ENCODE measurements at places on chromosomes 12 and 14.

GRCh38 chr14:89388853-89389252 lies 28.2 kb downstream of the FOXN3 start:
- DNase-seq, result no peak

DNA sequence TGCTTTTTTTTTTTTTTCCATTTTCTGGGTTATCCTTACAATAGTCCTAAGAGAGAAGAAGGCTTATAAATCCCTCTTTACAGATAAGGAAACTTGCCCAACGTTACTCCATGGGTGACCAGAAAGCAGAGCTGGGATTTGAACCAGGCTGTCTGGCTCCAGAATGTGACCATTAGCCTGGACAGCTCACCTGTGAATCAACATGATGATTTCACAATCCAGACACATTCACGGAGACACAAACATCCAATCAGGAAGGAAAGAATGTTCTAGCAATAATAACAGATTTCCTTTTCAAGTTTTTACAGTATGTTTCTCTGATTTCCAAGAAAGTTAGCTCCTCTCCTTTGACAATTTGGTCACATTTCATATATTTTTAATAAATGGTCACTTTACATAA lies 118.3 kb downstream of the GALC start:
- DNase-seq, result no peak

DNA sequence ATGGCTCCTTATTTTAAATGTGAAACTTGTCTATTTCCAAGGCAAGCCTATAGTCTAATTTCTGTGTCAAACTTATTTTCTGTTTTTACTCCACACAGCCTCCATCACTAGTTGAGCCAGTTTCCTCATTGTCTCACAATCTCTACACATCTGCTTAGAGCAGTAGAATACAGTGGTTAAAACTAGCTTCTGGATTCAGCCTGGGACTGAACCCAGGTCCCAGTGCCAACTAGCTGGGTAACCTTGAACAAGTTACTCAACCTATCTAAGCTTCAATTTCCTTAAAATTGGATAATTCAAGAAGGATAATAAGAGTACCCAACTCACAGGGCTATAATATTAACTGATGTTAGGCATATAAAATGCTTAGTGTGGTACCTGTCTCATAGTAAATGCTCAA lies 304.7 kb upstream of the NPAS3 start:
- no peak for DNase-seq

DNA sequence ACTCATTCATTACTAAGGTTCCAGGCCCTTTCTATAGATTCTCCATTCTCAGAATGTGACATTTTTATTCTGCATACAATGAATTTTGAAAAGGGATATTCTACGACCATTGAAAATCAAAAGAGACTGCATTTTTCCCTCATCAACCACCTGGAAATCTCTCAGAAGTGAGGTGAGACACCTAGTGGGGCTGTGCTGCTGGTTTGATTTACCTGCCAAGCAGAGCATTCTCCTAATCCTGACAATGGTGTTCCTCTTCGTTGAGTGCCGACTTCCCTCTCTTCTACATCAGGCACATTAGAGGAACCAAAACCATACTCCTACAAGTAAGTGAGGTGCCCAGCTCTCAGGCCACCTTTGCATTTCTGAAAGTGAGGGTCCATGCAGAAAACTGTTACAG lies 14.9 kb downstream of the CKB start:
- no peak for DNase-seq

GRCh38 chr12:8628731-8629130 lies 16.1 kb upstream of the AICDA start:
- no peak for DNase-seq

GRCh38 chr14:73339206-73339605 lies 101.9 kb downstream of the PAPLN start:
- no peak for DNase-seq

DNA sequence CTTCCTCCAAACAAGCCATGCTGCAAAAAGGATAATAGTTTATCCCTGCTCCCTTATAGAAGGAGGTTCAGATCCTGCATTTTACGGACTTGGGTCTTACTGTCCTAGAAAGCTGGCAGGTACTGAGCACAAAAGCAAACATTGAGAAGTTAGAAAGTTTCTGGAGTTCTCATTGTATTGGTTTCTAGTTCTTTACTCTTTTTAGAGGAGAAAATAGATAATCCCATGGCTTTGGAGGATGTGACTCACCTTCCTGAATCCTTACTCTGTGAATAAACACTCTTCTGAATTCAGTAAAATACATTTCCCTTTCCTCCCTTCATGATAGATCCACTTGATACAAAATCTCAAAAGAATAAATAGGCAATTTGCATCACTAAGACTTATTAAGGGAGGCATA lies 188.9 kb downstream of the NPAS3 start:
- no peak for DNase-seq

DNA sequence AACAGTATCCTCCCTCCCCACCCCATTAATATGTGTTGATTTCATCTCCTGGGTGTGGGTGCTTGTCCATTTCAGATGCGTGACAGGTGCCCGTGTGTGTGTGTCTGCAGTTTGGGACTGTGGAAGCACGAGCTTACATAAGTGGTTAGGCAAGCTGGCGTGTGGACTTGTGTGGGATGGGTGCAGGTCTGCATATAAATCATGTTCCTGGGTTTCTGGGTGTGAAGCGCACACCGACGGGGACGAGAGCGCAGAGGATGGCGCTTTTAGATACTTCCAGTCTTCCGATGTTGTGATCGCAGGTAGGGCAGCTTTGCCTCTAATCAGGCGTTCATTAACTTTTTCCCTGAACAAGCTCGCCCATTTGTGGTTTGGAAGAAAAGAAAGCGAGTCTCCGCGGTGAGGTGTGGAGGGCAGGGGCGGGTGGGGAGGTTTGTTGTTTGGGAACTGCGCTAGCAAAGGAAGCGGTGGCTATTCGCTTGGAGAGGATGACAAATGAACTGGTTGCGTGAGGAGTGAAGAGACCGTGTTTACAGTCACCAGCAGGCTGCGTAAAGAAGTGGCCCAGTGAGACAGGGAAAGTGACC lies 865 bp downstream of the RGS6 start:
- DNase-seq, result no peak

DNA sequence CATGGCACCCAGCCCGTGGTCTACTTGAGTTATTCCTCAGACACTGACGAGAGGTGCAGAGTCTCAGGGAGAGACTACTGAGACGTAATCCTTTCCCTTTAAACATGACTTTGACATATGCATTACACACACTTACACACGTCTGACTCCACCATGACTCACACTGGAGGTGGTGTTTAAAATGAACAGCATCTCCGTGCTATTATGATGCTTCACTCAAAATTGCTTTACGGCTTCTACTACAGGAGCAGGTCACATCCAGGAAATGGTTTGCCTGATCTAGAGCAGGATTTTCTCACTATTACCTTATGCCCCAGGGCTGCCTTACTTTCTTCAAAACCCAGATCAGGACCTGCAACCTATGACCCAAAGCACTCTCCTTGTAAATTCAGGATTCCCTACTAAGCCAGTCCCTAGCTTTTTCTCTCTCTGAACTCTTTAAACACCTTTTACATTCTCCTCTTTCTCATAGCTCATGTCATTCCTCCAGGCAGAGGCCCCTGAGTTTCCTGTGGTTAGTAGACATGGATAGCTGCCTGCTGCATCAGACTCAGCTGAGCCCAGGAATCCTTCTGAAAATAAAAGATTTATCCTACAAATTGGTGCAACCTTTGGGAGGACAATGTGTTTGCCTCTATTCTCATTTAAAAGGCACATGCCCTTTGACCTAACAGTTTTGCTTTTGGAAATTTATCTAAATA lies 31.2 kb downstream of the TMCC3 start:
- DNase-seq, result no peak

DNA sequence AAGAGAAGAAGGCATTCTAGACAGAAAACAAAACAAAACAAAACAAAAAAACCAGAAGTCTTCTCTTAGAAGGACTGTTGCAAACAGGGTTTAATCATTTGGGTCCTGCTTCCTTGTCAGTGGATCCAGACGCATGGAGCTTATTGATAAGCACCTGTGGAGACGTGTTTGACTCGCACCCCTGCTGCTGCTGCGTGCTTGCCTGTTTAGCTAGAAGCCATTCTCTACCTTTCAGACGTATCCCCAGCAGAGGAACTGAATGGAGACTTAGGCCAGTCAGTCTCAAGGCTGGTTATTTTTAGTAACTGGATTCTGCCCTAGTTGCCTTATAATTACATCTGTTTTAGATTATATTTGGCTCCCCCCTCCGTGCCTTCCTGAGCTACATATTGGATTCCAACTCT lies 186.1 kb upstream of the EEA1 start:
- DNase-seq, result no peak

DNA sequence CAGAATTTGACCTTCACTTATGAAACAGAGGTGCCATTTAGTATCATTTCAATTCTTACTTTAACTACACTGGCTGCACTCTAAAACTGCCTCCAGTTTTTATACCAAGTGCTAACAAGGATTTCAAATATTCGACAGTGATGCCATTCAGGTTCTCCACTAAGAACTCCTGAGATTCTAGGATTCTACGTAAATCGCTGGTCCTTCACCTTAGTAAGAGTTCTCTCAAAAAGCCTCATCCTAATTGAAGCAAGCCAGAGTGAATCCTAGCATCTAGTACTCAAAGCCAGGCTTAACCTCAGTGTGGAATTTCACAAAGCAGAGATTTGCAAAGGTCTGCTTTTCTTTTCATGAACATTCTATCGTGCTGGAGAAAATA lies 3.5 kb downstream of the SLC38A2 start:
- no peak for DNase-seq

DNA sequence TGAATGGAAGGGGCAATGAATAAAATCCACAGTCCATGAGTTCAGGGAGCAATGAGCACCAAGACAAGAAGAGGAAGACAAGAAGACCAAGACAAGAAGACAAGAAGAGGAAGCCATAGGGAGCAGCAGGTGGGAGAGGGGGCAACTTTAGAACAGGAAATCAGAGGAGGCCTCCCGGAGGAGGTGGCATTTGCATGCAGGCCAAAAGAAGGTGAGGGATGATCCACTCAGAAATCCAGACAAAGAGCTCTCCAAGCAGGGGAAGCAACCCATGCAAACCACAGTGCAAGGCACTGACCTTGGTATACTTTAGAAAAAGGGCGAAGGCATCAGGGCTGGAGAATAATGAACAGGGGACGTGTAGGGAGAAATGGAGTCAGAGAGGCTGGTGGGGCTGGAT lies 58.6 kb downstream of the SCARB1 start:
- no peak for DNase-seq

- DNase-seq, result no peak
Observed at GRCh38 chr12:117528538-117528937, 167.1 kb upstream of the NOS1 start.

DNA sequence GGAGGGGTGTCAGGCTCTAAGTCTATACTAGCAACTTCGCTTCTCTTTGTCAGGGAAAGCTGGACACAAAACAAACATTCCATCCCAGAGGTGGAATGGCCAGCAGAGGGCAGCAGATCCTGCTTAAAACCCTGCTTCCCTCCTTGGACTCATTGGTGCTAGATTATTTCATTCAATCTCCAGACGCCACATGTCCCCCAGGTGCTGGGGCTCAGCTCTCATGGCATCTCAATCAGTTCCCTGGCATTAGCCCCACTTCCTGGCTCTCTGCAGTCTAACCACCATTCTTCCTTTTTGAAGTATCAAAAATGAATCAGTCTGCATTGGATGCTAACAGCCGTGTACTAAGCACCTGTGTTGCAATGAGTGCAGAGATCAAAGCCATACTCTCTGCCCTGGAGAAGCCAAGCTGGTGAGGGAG lies 8.1 kb upstream of the PPP1R1A start:
- DNase-seq, result no peak

GRCh38 chr14:97013878-97014277 lies 216.7 kb downstream of the VRK1 start:
- DNase-seq, result no peak

DNA sequence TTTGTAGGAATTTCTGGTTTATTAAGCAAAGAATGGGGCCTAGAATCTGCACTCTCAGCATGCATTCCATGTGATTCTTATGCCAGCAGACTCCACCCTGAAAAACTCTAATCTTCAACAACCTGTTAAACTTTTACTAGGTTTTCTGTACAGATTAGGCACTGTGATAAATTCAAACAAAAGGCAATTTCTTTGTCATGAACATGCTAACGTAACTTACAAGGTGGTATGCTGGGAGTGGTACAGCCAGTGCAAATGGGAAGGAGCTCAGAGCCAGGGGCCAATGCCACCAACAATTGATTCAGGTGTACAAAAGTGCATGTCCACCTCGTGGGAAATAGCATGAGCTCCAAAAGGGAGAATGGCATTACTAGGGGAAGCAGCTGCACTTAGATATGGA lies 83.0 kb downstream of the PPFIBP1 start:
- DNase-seq, result no peak

GRCh38 chr14:50363714-50364111 lies 33.0 kb downstream of the CDKL1 start:
- no peak for DNase-seq

DNA sequence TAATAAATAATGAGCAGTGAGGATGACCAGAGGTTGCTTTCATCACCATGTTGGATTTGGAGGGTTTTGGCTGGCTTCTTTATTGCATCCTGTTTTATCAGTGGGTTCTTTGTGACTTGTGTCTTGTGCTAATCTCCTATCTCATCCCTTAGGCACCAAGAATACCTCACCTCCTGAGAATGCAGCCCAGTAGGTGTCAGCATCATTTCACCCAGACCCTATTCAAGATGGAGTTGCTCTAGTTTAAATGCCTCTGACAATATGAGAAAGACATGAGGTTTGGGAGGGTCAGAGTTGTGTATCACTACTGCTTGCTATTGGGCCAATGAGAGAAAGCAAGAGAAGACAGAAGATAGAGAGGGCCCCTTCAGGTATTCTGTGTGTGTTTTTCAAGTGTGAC lies 592.2 kb downstream of the ETNK1 start:
- DNase-seq, result no peak

DNA sequence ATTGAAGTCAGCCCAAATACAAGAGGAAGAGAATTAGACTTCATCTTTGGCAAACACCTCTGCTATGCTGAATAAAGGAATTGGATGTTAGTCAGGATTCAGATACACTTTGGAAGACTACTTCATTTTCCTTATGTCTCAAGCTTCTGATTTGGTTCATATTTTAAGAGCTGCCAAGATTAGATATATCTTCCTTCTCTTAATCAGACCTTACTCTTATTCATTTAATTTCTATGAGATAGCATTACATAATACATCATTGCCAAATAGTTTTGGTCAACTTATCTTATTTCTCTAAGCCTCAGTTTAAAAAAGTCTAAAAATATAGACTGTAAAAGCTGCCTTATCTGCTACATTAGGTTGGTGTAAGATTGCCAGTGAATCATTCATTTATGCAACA lies 330.6 kb upstream of the NAV3 start:
- no peak for DNase-seq

DNA sequence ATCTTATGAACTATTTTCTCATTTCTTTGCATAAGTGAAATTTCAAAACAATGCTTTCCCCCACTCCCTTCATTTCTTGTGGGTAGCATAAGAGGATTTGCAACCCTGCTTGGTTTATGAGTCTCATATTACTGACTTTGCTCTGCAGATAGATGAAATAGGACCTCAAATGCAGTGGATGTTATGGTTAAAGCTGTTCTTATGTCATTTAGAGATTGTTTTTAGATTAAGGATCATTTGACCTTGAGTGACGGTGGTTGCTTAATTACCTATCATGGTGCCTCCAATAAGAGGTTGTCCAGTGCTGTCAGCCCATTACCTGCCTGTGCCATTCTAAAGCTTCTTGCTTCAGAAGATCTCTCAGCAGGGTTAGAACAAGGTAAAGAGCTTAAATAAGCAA lies 351.4 kb upstream of the ATP2B1 start:
- DNase-seq, result no peak

Data from stimulated activated CD8-positive, alpha-beta memory T cell treated with anti-CD3 and anti-CD28 coated beads, Interleukin-4, amount 100 ng/mL, for 1 hour (primary cell).